ENCODE measurements at places on chromosomes 6 and 20.

GRCh38 chr6:80469977-80470376 lies 363.5 kb downstream of the BCKDHB start:
- DNase-seq = no peak

- DNase-seq = no peak
Observed at GRCh38 chr20:41405436-41405835, 38.8 kb upstream of the EMILIN3 start.

DNA sequence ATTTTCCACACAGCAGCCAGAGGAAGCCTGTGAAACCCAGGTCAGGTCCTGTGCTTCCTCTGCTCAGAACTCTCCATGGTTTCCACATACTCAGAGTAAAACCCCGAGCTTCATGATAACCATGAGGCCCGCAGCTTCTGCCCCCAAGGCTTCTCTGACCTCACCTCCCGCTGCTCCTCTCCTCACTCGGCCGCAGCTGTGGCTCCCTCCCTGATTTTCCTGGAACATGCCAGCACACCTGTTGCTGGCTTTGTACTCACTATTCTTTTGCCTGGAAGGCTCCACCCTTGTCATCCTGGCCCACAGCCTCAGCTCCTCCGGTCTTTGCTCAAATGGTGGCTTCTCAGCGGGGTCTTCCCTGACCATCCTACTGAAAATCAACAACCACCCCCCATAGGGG lies 341.7 kb downstream of the PREX1 start:
- DNase-seq = no peak

DNA sequence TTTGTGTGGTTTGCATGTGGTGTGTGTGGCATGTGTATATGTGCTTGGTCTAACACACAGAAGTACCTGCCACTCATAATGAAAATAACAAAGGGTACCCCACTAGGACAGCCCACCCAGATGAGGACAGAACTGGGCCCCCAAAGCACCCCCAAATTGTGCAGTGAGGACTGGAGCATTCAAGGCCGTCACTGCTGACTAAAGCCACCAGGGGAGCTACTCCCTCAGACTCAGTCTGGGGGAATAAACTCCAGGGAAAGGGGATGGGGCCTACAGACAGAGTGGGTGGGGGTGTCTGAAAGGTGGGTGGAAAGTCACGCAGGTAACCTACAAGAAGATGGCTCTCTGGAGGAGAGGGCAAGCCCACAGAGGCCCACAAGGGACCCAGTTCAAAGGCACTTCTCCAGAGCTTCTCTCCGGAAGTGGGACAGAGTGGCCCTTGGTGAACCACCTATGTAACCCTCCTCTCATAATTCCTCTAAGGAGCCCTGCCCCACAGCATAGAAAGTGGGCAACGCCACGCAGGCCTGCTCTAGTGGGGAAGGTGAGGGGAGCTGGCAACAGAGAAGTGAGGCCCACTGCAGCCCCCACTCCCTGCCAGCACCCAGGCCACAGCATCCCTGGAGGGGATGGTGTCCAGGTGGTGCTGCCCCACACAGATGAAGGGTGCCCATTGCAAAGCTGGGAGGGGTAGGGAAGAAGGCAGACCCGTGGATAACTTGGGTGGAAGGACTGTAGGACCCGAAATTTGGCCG lies 122.8 kb upstream of the MAFB start:
- DNase-seq = no peak

DNA sequence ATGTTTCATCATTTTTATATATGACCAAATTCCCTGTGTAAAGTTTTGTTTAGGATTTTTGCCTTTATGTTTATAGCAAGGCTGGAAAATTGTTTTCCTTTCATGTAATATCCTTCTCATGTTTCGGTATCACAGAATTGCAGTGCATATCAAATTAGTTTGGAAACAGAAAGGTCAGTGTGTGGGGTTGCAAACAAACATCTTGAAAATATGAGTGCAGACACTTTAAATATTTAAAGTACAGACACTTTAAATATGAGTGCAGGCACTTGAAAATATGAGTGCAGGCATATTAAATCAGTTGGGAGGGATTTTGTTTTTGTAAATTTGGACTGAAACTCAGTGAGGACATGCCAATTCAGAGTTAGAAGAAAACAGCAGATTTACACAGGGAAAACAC lies 6.5 kb downstream of the SLPI start:
- no peak for DNase-seq

- no peak for DNase-seq
Observed at GRCh38 chr6:16420337-16420714, 181.9 kb downstream of the GMPR start.

DNA sequence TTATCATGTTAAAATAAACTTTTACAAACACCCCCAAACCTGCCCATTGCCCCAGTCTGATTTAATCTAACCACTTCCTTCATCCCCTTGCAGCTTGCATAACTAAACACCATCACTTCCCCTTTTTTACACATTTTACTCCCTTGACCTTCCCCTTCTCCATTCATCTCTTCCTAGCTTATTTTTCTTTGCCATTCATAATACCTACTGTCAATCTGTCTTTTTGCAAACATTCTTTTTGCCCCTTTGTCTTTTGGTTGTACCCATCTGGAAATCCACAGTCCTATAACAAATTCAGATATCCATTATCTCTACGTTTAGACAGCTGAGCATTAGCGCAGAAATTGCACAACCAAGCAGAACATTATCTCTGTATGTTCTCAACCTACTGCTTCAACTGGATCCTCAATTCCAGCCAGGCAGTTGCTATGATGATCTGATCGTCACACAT lies 51.2 kb downstream of the C6orf52 start:
- DNase-seq = no peak

GRCh38 chr6:11724286-11724685 lies 54.3 kb downstream of the ADTRP start:
- no peak for DNase-seq

- no peak for DNase-seq
Observed at GRCh38 chr6:105326833-105327770, 75.8 kb downstream of the PREP start.

GRCh38 chr20:17710379-17711266 lies 10.9 kb downstream of the BANF2 start:
- DNase-seq = no peak

GRCh38 chr6:108247965-108248536 lies 12.8 kb downstream of the SNX3 start:
- DNase-seq = no peak

DNA sequence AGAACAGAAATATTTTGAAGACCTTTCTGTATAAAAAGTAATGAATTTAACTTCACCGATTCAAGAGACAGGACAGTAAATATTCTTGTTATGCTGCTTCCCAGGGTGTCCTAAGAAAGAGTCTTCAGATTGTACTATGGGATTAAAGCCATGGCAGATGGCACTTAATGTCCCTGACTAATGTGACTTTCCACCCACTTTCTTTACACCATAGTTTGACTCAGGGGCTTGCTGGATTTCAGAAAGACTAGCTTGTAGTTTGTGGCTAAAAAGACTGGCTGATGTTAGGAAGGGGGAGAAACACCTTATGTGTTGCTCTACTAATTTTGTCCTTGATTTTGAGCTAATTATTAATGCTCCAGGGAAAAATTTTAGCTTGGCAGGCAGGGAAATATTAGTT lies 75.9 kb downstream of the UTRN start:
- no peak for DNase-seq

DNA sequence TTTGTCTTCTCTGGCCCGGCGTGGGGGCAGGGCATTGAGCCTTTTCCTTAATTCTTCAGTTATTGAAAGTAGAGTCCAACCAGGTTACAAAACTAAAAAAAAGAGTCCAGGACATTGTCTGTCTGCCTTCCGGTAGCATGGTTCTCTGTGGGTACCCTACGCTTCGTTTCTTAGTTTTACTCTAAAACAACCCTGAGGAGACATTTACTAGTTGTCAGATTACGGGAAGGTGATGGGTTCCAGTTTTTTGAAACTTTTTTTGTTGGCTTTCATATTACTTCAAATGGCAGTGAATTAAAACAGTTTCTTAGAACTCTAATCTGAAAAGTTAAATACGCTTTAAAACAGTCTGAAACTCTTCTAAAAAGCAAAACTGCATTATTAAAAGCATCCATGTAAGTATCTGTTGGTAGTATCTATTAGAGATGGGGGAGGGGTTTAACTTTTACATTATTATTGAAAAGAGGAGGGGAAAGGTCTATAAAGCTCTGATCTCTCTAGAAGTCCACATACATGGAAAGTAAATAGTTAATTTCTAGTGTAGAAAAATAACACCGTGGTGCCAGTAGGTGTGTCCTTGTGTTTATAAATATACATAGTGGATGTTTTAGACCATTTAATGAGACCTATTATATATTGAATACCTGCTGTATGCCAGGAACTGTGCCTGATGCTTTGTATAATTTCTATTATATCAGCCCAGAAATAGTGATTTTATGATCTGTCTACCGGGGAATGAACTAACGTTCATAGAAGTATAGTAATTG lies 2.2 kb downstream of the BICRAL start:
- no peak for DNase-seq

- no peak for DNase-seq
Observed at GRCh38 chr20:43194137-43194536, 4.4 kb upstream of the PTPRT start.

Measured in stimulated activated CD4-positive, alpha-beta T cell treated with anti-CD3 and anti-CD28 coated beads, Interleukin-1b, Interleukin-23, amount 100 ng/mL, for 48 hours (primary cell).